ENCODE measurements at places on chromosomes 13 and 19.

- no peak for DNase-seq
These were observed 505 bp upstream of the SHKBP1 start for GRCh38 chr19:40576151-40576584.

- no peak for DNase-seq
These were observed 1.2 kb downstream of the USPL1 start for GRCh38 chr13:30618930-30619279.

DNA sequence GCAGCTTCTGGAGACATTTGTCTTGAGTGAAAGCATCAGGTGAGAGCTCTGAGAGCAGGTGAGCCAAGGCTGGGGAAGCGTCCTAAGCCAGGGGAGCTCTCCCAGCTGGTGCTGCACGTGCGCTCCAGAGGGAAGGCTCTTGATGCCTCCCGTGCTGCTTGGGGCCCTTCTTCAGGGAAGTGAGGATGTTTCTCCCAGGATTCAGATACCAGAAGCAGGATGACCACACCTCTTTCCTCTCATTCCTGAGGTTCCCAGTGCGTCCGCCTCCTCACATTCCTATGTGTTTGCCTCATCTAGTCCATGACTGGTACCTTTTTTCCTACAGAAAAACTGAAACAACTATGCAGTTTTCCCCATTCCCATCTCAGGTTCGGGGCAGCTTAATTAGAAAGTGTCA, 231.0 kb upstream of the IRS2 start:
- no peak for DNase-seq

GRCh38 chr13:40764587-40765403, 6.2 kb downstream of the MRPS31 start:
- no peak for DNase-seq

- DNase-seq: no peak
These were observed 1.2 kb upstream of the NUP62 start for GRCh38 chr19:49930483-49931011.

DNA sequence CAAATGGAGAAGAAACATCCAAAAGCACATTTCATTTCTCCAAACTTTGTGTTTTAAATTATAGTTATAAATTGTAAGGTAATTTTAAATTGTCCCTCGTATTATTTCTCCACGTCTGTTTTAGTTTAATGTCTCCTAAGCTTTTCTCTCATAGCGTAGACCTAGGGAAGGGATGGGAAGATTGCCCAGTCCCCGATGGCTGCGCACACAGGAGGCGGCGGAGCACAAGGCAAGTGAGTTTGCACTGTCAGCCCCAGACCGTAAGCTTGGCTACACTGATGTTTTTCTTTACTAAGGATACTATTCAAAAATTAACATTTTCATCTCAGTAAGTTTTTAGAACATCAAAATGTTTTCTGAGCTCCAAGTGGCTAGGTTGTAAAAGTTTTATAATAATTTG, 72.3 kb downstream of the GPR12 start:
- no peak for DNase-seq

- DNase-seq: no peak
These were observed 68.6 kb downstream of the RASA3 start for GRCh38 chr13:114063545-114064449.

- DNase-seq: no peak
These were observed 6.4 kb downstream of the ARHGEF7 start for GRCh38 chr13:111121506-111121905.

DNA sequence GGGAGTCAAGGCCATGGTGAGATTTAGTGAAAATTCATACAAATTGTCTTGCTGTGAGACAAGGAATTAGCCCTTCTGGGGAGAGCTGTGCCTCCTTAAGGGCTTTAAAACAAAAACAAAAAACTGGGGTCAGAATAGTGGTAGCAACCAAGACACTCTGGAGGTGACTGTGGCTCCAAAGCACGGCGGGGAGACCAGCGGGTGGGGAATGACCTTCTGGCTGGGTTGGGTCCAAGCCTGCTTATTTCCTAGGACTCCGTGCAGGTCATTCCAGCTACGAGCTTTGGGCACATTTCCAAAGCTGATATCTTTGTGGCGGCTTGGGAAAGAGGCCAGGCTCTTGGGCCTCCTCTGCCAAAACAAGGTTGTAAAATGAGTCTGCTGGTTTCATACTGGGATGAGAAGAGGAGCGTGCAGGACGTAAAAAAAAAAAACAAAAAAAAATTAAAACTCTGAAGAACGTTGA, 348.3 kb downstream of the UQCRFS1 start:
- no peak for DNase-seq

DNA sequence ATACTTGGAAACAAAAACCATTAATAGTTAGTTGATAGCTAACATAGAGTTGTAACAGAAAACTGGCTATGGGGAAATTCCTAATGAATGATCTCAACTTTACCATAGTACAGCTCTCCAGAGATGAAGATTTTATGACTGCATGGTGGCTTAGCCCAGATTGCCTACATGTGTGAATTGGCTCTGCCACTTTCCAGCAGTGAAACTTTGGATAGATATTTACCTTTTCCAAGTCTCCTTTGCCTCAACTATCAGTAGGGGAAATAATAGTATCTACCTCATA, 161.1 kb downstream of the LACC1 start:
- DNase-seq: no peak

GRCh38 chr19:33235996-33236350, 10.3 kb upstream of the SLC7A10 start:
- DNase-seq: no peak

DNA sequence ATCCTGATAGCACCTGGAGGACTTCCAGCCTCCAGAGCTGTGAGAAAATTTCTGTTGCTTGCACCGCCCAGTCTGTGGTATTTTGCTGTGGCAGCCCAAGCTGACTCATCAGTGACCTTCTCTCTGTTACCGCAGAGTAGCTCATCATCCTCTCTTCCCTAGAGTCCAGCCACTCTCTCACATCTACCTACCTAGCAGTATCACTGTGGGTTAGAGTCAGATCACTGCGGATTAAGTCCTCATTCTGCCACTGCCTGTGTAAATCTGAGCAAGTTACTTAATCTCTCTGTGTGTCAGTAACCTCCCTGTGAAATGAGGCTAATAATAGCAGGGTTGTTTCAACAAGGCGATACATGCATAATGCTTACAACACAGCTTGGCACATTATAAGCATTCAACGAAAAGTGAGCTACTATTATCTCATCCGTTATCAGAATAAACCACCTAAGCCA, 40.3 kb upstream of the USPL1 start:
- no peak for DNase-seq

- no peak for DNase-seq
These were observed 33.2 kb downstream of the ZNF473 start for GRCh38 chr19:50059045-50059444.

DNA sequence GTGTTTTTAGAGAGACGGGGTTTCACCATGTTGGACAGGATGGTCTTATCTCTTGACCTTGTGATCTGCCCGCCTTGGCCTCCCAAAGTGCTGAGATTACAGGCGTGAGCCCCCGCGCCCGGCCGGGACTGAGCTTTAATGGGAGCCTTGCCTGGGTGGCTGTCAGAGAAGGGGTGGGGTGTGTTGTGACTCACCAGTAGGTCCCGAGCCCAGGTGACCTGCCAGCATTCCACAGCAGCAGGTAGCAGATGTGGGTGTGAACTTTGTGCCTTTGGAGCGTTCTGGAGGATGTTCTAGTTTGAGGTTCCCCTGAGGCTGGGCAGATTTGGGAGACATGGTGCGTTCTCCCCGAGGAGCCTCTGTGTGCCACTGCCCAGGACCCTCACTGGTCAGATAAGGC, 7.1 kb upstream of the EPN1 start:
- no peak for DNase-seq

DNA sequence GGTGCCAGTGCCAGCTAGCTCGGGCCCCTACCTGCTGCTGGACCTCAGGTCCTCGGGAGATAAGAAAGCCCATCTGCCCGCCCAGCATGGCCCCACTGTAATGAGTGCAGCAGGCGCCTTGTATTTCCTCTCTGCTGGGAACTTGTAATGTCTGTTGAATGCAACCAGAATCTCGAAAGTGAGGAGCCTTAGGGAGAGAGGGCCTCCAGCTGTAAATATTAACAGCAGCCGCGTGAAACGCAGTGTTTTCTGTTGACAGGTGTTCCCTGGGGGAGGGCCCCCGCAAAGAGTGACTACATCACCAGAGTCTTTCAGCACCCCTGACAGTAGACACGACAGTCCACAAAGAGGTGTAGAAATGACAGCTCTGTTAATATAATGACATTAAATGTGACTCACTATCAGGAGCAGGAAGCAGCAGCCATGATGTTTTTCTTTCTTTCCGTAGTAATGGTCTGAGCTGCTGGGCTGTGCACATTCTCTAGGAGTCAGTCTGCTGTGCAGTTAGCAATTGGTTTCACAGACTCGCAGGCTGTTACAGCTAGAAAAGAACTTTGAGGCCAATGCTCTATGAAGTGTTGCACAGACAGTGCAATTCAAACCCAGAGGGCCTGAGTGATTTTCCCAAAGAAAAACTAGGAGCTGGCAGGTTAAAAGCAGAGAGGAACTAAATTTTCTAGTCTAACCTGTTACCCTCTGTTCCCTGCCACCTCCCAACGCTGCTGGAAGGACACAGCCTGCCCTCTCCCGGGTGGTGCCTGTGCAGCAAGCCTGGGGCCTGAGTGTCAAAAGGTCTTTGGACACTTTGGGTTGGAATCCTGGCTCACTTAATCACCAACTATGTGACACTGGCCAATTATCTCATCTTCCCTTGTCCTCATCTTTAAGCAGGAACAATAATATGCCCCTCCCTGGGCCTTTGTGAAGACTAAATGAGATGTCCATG, 58.6 kb upstream of the WASF3 start:
- no peak for DNase-seq

- DNase-seq: no peak
These were observed 36.2 kb upstream of the SLC46A3 start for GRCh38 chr13:28754698-28755545.

DNA sequence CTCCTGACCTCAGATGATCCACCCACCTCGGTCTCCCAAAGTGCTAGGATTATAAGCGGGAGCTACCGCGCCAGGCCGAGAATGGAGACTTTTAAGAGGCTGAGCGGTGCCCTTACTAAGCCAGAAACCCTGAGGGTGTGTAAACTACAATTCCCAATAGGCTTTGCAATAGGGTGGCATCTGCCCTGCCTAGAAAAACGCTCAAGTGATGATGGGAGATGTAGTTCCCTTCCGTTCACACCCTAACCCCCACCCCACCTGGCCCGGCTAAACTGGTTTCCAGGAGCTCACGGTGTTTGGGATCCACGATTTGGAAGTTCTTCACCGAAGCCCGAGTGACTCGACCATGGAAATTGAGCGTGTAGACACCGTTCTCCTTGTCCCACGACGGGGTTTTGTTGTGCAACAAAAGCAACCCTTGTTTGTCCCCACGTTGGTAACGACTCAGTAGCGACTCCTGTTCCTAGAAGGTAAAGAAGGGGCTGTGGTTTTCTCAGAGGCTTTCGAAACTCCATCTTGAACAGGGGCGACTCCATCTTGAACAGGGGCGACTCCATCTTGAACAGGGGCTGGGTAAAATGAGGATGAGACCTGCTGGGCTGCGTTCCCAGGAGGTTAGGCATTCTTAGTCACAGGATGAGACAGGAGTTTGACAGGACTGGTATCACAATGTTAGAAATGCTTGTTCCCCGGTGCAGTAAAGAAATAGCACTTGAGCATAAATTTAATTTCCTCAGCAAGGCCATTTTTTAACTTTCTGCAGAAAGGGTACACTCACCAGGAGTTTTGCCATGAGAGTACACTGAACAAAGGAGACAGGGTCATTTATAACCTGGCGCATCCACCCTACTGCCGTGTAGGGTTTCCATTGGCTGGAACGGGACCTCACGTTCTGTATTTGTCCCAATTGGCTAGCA, 9.8 kb downstream of the PPP1R15A start:
- no peak for DNase-seq

All from vagina (tissue), 2 donors.